ENCODE measurements at places on chromosomes 4 and X.

- DNase-seq, result no peak
Observed at GRCh38 chr4:152009031-152009670, 248.3 kb upstream of the GATB start.

DNA sequence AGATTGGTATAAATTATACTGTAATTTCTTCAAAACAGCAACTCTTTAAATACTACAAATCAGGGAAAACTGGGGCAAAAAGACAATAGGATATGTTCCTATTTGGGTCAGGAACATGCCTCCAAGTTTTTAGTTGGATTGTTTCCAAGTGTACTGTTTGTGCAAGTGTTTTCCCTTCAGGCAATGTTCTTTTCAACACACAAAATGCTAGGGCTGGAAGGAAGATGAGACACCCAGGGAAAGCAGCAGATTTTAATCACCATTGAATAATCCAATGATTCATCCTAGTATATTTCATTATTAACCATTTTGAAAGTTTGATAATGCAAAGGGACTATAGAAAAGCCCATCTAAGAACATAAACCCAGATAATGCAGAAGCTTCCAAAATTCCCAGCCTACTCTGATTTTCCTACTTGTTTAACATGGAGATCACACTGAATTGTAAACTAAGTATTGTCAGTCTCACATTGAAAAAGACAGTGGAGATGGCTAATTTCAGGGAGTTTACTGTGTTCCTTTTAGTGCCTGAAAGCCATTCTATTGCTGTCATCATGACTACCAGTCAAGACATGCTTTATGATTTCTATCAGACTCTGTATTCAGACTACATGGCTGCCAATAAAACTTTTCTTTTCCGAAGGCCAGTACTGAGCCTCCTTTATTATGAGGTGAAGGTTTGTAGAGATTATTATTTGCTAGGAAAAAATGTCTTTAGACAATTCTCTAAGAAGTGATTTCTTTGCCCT is 38.6 kb downstream of the COL4A6 start:
- no peak for DNase-seq

- peak; percentile 49 for DNase-seq
Observed at GRCh38 chrX:69387567-69388487, 116.3 kb upstream of the NALF2 start.

DNA sequence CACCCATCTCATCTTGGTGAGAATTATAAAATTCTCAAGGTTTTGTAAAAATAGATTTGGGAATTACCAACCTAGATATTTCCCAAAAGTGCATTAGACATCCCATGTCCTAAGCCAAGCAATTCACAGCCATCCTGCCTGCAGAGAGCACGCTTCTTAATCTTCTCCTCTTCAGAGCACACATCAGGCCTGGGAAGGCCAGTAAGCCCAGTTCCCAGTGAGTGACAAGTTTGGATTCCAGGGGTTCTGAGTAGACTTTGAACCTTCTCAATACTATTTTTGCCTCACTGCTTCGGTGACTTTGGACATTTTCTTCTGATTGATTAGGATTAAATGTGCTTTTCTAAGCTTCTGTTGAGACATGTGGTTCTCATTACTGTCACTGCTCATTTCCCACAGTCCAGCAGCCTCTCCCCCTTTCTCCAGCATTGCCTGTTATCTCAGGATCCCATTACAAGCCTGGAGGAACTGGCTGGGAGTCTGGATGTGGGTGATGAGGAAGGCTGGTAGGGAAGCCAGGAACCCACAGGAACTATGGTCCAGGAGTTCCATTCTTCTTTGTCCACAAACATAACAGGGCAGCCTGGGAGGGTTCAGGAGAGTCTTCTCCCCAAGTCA is 56.4 kb upstream of the TMEM150C start:
- DNase-seq, result no peak

- no peak for DNase-seq
Observed at GRCh38 chrX:107146670-107147069, 28.0 kb upstream of the RBM41 start.

DNA sequence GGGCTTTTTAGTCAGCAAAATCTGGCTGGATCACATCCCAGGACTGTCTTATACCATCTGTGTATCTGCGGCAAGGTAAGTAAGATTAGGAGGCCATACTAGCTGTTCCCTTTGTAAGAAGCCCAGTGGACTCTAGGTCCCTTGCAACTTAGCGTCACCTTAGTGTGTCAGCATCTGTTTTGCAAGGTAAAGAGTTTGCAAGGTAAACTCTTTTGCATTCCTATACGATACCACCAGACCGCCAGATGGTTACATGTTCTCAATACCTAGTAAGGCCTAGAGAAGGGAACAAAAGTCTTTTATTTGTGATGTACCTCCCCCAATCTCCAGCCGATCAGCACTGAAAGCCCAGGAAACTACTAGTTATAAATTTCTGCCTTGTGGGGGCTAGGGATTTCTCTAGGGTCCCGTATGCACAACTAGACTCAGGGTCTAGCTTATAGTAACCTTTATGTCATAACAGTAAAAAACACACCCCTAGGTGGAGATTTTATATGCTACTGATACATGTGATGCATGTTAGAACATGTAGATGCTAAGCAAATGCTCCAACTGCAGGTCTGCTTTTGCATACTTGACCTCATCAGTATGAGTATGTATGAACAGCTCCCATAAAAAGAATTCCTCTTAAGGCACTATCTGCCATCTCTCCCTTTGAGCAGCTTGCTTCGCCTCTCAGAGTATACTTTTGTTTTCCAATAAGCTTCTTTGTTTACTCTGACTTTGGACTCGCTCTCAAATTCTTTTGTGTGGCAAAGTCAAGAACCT is 78.4 kb downstream of the KCNIP4 start:
- no peak for DNase-seq

DNA sequence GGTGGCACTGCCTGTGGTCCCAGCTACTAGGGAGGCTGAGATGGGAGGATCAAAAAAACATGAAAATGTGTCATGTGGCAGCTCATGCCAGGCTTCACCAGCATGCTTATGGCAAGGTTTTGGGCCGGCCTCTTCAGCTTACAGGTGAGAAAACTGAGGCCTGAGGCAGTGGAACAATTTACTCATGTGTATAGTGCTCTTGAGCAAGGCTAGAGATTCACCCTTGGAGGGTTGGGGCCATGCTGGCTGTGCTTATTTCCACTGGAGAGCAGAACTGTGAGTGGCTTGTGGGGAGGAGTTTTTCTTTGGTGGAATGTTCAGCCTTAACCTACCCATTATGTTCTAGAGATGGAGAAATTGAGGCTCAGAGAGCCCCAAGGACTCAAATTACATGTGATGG is 31.8 kb downstream of the NSD2 start:
- DNase-seq, result no peak

- no peak for DNase-seq
Observed at GRCh38 chr4:184120549-184121127, 97.0 kb downstream of the ENPP6 start.

- no peak for DNase-seq
Observed at GRCh38 chr4:124210746-124211145, 501.8 kb downstream of the ANKRD50 start.

DNA sequence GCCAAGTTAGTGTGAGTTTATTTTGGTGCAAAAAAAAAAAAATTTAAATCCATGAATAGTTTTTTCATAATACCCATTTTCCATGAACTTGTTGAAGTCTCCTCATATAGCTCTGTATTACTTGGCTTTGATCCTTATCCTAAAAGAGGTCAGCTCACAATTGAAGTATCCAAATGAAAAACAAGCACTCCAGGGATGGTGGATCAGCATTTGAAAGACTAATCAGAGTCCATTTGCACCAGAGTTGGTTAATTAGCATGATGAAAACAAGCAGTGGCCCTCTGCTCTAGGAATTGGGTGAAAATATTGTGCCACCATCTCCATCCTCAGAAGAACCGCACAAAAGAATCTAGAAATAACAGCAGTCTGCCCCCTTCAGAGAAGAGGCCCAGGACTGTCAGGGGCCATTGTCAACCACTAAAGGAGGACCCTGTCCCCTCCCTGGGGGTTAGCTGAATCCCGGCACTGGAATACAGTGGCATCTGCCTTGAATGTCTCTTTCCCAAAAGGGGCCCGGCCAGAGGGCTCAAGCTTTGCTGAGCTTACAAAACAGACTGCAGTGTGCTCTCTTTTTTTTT is 24.7 kb downstream of the SH3KBP1 start:
- DNase-seq, result no peak

- DNase-seq, result no peak
Observed at GRCh38 chr4:97153042-97153441, 990.2 kb downstream of the STPG2 start.

- no peak for DNase-seq
Observed at GRCh38 chrX:105221374-105221773, 880 bp upstream of the TEX13A start.

DNA sequence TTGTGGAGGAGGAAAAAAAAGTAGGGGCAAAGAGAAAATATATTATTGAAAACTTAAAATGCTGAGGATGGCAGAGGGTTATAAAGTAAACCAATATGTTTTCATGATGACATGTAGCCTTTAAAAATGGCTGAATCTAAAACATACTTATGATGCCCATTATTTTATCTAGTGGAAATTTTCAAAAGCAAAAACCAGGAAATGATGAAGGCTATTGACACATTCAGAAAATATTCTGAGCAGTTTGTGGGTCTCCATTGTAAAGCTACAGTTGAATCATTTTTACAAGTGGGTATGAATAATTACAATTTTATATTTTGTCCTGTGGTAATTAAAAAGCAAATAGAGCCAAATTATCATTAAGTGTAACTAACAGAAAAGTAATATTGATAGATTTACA is 10.7 kb downstream of the PLS3 start:
- DNase-seq, result no peak

GRCh38 chr4:144901141-144901540 is 196.9 kb downstream of the ANAPC10 start:
- no peak for DNase-seq

- peak; percentile 59 for DNase-seq
Observed at GRCh38 chrX:915427-916229, 285.0 kb downstream of the SHOX start.

GRCh38 chrX:39705290-39705689 is 392.5 kb downstream of the BCOR start:
- no peak for DNase-seq

DNA sequence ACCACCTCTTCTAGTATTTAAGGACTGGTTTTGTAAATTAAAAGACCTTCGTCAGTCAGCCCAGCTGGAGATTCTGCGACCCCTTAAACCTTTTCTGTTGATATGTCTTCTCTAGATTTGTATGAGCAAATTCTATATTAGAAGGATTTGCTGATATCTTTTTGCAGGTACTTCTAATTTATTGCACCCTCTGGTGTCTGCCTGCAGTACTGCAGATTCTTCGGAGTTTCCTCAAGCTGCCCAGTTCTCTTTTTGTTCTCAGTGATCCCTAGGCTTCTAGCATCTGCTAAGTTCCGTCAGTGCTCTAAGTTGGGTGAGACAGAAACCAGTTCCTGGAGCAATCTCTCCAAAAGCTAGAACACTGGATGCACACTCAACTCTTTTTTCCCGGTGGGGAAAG is 545.2 kb downstream of the C4orf33 start:
- peak; percentile 56 for DNase-seq

- no peak for DNase-seq
Observed at GRCh38 chrX:111264385-111264784, 5.9 kb downstream of the CAPN6 start.

GRCh38 chrX:22527302-22527701 is 254.6 kb downstream of the CBLL2 start:
- DNase-seq, result no peak

DNA sequence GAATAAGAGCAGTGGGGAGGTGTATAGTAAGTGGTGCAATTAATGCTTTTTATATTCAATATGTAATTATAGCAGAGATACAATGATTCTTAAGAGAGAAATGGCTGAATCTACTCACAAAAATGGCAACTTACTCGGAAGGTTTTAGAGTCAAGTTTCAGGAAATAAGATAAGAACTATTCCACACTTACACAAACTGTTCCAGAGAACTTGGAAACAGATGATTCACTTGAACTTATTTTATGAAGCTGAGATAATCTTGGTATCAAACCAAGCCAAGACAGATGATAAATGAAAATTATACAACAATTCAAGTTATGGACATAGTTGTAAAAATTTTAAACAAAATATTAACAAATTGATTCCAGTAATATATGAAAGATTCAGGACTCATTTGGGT is 311.3 kb upstream of the HS3ST1 start:
- DNase-seq, result no peak

DNA sequence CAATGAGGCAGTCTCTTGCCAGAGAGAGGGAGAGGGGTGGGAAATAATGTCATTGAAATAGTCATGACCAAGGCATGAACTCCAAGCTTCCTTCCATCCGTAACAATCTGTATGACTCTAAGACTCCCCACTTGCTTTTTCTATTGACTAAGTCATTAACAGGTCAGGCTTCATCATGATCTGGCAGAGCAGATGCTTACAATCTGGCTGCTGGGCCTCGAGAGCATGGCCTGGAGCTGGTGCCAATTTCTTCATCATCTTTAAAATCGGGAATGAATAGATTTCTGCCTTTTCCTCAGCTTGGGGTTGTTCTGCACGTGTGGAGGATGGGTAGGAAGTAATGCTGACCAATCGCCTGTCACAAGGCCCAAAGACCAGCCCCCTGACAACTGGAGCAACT is 280.6 kb upstream of the CLNK start:
- DNase-seq, result no peak

DNA sequence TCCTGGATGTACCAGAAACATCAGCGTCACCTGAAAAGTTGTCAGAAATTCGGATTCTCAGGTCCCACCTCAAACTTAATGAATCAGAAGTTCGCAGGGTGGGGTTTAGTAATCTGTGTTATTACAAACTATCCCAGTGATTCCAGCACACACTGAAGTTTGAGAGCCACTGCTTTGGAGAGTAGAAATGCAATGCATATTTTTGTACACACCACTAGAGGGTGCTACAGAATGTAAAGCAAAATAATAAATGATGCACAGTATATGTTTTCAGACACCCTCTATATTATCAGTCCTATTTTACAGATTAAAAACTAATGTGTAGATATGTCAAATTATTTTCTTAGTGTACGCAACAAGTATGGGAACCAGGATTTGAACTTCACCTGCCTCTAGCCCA is 2.4 kb upstream of the MORF4L2 start:
- no peak for DNase-seq

DNA sequence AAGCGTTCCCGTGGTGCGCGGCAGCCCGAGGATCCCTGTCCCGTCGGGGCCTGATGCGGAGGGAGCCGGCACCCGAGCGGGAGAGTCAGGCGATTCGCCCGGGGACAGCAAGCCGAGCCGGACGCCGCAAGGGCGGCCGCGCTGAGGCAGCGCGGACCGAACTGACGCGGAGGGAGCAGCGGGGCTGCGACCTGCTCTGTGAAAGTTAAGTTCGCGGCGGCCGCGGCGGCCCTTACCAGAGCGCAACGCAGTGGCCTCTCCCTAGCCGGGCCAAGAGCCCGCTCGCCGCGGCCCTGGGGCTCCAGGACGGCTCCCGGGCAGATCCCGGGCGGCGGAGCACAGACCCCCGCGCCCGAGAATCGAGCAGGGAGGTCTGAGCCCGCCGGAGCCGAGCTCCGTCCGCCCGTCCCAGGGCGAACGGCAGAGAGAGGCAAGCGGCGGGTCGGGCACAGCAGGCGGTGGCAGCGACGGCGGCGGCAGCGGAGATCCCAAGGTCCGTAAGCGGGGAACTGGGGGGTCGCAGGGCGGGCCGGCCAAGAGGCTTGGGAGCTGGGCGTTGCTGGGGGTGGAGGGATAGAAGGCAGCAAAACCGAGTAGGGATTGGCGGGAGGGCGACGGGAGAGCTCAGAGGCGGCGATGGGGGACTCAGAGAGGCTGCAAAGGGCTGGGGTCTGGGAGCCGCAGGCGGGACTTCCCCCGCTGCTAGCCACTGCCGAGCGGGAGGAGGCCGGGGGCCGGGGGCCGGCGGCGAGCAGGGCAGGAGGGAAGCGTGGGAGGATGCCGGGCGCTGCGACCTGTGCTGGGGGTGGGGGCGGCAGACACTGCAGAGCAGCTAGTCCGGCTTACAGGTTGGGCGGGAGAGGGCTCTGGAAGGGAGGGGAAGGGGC is 1.0 kb downstream of the GPR50 start:
- DNase-seq, result no peak

- DNase-seq, result no peak
Observed at GRCh38 chr4:105679186-105679585, 29.3 kb downstream of the INTS12 start.
